ENCODE measurements at places on chromosomes 6 and 20.

GRCh38 chr20:57667924-57668782, 41.7 kb downstream of the PMEPA1 start:
- no peak for DNase-seq

DNA sequence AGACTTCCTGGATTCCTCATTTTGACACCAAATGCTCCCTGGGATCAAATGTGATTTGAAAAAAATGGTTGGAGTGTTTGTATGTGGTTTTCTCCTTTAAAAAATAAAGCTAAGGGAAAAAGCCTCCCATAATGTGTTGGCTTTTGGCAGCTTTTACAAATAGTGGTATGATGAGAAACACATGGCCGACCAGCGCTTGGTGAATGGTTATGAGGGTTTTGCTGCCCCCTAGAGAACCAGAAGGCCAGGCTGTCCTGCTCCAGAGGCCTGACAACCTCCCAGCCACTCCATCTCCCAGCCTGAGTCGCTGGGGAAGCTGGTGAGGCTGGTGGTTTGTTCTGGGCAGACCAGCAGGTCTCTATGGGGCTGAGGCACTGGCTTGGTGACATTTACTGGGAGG, 69.3 kb downstream of the CLIC5 start:
- DNase-seq = no peak

DNA sequence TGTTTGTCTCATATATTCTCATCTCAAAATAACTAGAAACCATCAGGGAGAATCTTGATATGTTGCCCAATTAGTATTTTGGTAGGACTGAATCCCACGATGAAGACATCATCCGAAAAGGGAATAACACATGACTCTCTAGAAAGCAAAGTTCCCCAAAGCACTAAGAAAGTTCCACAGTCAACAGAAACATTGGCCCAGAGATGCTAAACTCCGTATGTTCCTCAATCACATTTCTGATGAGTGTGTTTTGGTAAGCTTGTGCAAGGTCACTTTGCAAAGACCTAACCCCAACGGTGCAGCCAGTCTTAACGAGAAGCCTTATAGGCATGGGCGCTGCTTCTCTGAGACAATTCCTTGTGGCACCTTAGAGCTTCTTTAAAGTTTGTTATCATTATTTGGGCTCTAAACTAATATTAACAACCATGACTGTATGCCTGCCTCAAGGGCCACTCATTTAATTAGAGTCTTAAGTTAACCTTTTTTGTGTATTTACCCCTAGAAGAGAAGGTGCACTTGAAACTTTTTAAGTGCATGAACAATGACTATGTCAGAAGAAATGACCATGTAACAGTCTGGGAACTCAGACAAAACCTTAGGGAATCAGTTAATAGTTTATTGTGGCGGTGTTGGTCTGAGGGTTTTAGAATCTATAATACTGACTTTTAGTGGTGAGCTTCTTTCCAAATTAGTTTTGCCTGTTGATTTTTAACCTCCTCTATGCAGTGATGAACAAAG, 202.0 kb upstream of the RAB32 start:
- no peak for DNase-seq

DNA sequence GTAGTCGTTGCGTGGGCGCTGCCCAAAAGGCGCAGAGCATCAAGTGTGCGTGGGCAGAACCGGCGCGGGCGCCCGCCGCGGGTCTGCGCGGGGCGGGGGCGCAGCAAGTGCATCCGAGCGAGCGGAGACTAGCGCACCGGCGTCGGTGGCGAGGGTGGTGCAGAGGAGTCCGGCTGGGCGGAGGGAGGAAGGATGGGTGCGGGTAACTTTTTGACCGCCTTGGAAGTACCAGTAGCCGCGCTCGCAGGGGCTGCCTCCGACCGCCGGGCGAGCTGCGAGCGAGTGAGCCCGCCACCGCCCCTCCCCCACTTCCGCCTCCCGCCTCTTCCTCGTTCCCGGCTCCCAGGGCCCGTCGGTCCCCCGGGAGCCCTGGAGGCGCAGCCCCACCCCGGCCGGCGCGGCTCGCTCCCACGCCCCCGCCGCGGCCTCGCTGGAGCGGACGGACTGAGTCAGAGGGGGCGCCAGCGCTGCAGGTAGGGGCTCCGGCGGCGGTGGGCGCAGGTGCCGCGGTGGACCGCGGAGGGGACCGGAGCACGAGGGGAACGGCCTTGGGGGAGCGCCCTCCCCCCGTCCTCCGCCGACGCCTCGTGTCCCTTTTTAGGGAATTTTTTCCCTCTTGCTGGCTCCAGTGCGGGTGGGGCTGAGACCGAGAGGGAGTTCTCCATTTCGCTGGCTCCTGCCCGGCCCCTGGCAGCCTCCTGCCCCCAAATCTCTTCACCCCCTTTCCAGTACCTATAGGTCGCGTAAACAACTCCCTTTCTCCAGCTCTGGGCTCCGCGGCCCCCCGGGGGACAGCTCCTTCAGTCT, 1.6 kb upstream of the DBNDD2 start:
- peak; percentile 38 for DNase-seq

DNA sequence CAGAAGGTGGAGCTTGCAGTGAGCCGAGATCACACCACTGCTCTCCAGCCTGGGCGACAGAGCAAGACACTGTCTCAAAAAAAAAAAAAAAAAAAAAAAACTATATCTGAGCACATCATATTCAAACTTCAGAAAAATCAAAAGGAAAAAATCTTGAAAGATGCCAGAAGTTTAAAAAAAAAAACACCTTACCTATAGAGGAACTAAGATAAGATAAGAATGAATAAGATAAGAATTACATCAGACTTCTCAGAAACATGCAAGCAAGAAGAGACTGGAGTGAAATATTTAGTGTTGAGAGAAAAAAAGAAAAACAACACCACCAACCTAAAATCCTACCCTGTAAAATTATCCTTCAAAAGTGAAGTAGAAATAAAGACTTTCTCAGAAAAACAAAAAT, 116.8 kb upstream of the ARID1B start:
- DNase-seq = no peak

DNA sequence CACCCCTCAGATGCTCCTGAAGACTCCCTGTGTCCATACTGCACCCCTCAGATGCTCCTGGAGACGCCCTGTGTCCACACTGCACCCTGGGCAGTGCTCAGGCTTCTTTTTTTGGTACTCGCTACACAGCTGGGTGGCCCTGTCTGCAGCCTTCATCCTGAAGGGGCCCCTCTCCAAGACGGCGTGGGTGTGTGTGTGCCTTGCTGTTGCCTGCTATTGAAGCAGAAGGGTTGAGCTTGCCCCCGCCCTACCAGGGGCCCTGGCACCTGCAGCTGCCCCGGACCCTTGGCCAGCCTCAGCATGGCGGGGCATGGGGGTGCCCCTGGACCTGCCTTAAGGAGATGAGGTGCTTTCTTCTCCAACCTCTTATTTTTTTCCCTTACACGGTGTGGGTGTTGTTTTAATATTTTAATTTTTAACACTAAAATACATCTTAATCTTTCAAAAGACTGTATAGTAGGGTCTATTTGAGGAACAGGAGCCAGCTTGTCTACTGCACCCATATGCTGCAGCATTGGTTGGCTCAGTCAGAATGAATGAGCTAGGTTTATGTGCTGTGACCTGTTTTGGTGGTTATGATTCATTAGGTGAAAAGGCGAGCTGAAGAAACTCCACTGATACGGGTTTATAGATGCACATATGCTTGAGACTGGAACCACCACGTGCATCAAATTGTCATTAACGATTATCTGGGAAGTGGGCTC, 135.9 kb downstream of the AGPAT4 start:
- DNase-seq = no peak

Measured in stimulated activated naive CD4-positive, alpha-beta T cell treated with Interleukin-2 at 50 U/mL for 16 hours (primary cell).